T-helper 2 cell (primary cell): ENCODE measurements at places on chromosomes 3 and 15.

- DNase-seq = no peak
Measured at GRCh38 chr15:84873997-84874396, 10.5 kb upstream of the SLC28A1 start.

GRCh38 chr15:60483042-60483441 is 4.1 kb upstream of the ICE2 start:
- DNase-seq = no peak

DNA sequence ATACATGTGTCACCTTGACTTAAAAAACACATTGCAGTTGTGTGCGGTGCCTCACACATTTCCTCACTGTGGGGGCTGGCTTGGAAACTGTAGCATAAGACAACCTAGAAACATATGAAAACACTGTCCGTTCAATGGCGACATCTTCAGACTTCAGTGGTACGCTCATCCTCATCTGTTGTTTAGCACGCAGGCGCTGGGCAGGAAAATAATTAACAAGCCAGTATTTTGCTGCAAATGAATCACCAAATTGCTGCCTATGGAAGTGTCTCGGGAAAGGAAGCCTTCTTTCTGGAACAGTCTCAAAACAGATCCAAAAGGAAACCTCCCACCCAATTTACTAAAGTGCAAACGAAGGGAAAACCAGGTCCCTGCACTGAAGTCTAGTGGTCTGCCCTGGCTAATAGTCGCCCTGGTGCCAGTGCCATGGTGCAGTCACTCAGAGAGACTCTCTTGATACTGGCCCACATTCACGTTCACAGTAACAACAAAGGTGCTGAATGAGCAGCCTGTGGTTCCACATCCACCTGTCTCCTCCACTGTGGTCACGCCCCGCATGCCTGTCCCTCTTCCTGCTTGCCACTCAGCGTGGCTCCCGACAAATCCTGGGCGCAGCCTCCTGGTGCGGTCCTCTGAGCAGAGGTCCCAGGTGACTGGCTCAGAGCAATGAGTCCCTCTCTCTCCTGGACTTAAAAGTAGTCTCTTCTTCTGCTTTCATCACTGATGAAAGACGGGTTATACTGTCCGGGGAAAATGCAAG is 35.6 kb upstream of the MUC13 start:
- DNase-seq = no peak

- no peak for DNase-seq
Measured at GRCh38 chr3:148101061-148101460, 596.6 kb upstream of the AGTR1 start.

GRCh38 chr3:171168086-171168485 is 141.6 kb upstream of the SLC2A2 start:
- DNase-seq = no peak

DNA sequence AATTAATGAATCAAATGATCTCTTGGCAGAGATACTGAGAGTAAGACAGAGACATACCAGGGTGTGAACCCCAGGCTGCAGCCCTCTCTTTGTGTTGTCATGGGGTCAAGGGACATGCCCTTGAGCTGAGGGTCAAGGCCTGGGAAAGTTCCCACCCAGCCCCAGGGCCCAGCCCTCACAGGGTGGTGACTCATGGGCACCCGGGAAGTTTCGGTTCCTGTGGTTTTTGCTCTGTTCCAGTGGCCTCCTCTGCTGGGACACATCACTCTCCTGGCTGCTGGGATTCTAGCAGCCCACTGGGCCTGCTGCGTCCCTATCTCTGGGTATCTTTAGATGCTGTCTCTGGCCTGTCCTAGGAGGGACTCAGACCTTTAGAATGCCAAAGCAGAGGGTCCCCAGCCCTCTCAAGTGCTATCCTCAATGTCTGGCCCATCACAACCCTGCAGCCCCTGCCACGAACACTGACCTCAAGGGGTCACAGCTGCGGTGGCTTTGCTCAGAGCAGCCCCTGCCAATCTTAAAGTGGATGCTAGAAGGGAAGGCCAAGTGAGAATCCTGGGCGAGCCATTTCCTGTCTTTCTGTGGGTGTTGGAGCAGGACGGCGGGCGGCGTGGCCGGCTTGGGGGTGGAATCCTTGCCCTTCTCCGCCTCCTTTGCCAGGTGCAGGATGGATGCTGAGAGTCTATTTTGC is 148.4 kb upstream of the TLE3 start:
- DNase-seq = no peak

DNA sequence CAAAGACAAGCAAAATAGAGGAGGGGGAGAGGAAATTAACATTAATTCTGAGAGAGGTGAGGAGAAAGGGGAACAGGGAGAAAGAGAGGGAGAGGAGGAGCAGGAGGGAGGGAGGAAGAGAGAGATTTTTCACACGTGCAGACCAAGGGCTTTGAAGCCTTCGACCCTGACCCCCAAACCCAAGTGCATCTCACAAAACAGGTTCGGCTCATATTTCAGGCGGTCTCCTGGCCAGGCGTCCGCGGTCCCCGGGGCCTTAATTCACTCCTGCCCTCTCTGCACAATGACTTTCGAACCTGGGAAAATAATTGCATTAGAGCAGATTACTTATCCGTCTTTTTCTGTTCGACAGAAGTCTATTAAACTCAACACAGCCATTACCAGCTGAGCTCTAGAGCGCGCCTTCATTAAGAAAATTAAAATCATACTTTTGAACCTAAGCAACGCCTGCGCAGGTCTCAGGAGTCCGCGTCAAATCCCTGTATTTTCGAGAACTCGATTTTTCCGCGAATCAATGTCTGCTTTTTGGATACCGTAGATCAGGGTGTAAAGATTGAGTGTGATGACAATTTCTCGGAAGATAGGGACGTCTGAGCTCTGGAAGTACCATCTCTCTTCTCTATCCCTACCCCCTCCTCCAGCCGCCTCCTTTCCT is 220.7 kb downstream of the MEIS2 start:
- no peak for DNase-seq

DNA sequence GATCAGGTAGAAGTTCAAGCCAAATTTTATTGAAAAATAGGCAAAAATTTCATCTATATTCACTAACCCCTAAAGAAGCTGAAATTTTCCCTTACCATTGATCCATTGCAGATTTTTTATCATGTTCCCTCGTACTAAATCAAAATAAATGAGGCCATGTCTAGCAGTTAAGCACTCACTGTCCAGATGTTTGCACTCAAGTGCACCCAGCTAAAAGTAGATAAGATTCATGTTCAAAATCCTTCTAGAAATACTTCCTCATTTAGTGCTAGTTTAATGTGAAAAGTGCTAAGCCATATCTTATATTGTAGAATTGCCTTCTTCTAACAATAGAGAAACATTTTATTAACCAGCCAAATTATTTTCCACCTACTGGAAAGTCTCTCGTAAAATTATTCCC is 164.7 kb upstream of the UBE2E2 start:
- DNase-seq = no peak

GRCh38 chr15:79948095-79948695 is 22.8 kb downstream of the BCL2A1 start:
- no peak for DNase-seq

GRCh38 chr3:38108649-38109579 is 28.0 kb downstream of the ACAA1 start:
- DNase-seq = no peak

DNA sequence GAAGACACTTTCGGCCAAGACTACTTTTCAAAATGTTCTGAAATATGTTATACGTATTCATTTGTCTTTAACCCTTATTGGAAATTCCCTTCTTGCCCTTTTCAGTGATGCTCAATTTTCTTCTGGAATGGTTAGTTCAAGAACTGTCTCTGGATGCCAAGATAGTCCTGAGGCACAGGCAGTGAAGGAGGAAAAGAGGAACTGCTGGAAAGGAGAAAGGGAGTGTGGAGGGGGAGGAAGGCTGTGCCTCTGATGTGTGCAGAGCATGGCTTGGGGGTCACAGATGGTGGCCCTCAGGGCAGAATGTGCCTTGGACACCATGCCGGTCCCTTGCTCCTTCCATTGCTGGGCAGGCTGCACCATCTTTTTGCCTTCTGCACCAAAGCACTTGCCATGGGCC is 73.7 kb downstream of the CEP63 start:
- DNase-seq = no peak

- DNase-seq = no peak
Measured at GRCh38 chr3:50119786-50120185, 31.1 kb downstream of the RBM5 start.

- no peak for DNase-seq
Measured at GRCh38 chr3:114447545-114447944, 153.7 kb downstream of the TIGIT start.

GRCh38 chr3:58492494-58492905 is 604 bp downstream of the KCTD6 start:
- DNase-seq = no peak

DNA sequence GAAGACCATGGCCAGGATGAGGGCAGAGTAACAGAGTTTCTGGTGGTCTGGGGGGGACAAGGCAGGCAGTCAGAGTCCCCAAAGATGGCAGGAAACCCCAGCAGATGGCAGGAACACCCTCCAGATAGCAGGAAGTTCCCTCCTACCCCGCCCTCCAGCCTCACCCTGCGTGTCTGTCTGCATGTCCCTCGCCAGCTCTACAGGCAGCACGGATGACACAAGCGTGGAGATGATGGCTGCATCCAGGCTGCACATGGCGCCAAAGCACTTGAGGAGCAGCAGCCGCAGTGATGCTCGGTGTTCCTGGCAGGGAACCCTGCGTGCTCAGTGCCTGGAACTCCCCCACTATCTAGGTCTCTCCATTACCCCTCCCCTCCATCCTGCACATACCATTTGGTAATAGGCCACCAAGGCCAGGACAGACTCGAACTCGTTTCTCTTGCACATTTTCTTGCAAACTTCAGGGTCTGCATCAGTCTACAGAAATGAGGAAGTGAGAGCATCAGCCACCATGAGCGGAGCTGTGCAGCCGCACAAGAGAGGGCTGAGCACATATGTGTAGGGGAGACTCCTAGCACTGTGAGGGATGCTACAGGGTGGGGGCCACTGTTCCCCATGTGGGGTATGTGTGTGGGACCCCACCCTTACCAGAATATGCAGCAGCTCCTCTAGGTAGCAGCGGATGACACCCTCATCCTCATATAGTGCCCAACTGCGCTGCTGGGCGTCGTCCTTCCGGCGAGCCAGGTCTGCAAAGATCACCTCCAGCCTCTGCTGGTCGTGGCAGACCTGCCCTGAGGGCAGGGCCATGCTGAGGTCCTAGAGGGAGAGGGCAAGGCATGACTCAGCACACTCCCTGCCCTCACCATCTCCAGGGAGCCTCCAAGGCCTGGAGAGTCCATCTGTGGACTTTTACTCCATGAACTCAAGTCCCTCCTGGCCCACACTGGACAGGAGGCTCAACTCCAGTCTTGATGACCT is 6.0 kb downstream of the NCKIPSD start:
- no peak for DNase-seq

- no peak for DNase-seq
Measured at GRCh38 chr3:147613725-147614124, 204.6 kb downstream of the ZIC1 start.

GRCh38 chr3:149245738-149246451 is 24.3 kb upstream of the CP start:
- peak; percentile 29 for DNase-seq

DNA sequence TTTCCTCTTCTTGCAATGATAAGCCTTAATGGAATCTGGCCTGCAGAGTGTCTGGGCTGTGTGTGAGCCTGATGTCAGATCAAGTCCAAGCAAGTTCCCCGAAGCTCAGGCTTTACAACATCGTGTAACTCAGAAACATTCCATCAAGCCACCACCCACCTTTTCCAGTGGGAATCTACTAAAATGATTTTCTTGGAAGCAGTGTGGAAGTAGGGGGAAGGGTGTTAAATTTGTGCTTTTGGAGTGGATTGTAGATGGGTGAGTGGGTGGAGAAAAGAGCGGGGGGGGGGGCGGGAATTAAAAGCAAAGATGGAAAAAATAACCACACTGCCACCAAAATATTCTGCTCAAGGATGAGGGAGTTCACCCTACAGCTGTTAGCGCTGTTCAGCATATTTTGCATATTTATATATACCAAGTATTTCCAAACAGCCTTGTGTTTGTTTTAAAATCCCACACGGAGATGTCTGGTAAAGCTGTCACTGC is 53.6 kb downstream of the VGLL3 start:
- no peak for DNase-seq

DNA sequence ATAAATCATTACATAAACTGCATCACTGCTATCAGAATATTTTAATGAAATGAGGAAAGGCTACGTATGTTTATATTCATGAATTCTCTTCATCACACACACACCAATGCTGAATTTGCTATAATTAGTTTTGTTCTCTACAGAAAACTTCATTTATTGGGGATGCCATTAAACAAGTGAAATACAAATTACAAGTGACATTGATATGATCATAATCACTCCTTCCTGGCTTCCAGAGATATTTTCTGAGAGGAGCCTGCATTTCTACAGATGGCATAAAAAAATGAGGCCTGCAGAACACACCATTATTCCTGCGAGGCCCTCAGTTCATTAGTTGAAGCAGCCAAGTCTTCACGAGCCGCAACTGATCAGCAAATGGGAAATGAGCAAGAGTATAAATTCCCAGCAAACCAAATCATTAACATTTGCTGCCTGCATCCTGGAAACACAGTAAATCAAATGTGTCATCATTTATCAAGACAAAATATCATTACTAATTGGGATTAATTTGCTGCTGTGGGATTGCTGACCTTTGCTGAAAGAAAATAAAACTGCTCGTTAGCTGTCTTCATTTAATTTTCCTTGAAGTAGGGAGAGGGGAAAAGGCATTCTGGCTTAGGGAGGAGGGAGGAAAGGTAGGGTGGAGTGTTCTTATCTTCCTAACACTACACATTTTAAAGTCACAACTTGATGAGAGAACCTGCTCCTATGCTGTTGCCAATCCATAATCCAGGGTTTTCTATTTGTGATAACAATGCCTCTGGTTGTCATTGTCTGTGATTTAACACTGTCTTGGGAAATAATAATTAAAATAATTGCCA is 921.9 kb downstream of the SQOR start:
- no peak for DNase-seq

DNA sequence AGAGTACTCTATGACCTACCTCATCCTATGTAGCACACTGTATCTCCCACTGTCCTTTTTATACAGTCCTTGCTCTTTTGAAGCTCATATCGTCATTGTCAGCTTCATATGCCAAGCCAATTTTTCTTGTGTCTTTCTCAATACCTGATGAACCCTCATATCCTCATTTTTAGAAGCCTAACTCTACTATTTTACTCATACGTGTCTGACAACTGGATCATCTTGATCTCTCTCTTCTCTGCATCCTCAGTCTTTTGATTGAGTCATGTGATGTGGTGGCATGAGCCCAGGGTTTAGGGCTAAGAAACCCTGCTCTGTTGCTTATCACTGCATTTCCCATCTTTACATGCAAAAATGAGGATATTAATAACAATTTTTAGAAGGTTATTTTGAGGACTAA is 352.0 kb downstream of the LPP start:
- no peak for DNase-seq

- DNase-seq = no peak
Measured at GRCh38 chr15:90592131-90592881, 62.6 kb downstream of the CRTC3 start.

DNA sequence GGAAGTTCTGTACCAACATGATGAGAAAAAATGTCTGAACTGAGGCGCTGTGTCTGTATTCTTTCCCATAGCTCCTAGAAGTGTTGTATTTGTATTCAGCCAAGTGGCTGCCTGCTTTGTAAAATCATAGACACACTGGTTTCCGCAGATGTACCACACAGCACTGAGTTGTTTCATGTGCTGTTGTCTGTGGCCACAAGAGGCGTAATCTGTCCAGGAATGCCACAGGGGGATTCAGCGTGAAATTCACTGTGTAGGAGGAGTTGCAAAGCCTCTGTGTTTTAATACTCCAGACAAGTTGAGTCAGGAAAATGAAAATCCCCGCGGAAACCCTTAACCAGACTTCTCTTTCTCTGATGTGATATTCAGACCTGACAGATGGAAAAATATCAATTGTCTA is 462.2 kb downstream of the NSUN3 start:
- no peak for DNase-seq
